ENCODE measurements at places on chromosomes 13 and 19.

GRCh38 chr13:31204592-31204991 is 4.8 kb downstream of the B3GLCT start:
- DNase-seq: no peak

- no peak for DNase-seq
Measured at GRCh38 chr19:2021453-2022140, 6.1 kb upstream of the BTBD2 start.

GRCh38 chr19:17534767-17535166 is 20.7 kb upstream of the COLGALT1 start:
- no peak for DNase-seq

DNA sequence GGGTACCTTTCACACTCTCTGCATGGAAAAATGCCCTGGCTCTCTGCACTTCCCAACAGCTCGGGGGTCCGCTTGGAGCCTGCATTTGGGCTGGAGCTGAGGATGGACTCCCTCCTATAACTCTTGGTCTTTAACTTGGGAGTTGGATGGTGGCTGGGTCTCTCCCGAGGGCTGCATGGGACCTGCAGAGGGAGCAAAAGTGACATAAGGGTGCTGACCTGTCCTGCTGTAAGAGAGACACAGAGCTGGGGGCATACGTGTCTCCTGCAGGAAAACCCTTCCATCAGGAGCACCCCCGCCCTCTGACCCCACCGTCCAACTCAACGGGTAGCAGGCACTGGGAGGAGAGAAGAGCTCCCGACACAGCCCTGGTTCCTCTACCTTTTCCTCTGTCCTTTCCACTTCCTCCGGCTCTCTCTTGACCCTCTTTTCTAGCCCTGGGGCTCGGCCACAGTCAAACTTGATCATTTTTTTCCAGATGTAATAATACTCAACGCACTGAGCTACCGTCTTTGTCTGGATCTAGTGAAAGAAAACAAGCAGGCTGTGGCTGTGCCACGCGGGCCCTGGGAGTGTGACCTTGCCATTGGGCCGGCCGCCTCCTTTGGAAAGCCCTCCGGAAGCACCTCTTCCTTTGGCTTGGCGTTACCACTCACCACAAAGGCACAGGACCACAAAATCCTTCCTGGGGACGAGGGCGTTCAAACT is 6.8 kb upstream of the NAPA start:
- DNase-seq: no peak

- DNase-seq: no peak
Measured at GRCh38 chr13:41900918-41901317, 60.0 kb downstream of the VWA8 start.

- no peak for DNase-seq
Measured at GRCh38 chr19:782878-783668, 14.2 kb upstream of the PTBP1 start.

GRCh38 chr13:83449668-83450395 is 432.4 kb downstream of the SLITRK1 start:
- no peak for DNase-seq

GRCh38 chr19:29395111-29395733 is 130.6 kb upstream of the VSTM2B start:
- DNase-seq: no peak

GRCh38 chr13:113729187-113730019 is 29.6 kb upstream of the TMEM255B start:
- no peak for DNase-seq

DNA sequence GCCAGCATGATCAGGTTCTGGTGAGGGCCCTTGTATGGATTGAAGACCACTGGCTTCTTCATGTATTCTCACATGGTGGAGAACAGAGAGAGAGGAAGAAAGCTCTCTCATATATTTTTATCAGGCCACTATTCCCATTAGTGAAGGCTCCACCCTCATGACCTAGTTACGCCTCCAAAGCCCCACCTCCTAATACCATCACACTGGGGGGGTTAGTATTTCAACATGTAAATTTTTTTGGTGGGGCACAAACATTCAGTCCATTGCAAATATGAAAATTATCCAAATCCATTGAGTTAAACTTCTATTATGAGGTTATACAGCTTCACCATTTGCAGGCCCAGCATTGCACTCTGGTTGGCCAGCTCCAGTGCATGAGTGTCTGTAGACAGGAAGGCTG is 33.2 kb upstream of the RBM26 start:
- DNase-seq: no peak

DNA sequence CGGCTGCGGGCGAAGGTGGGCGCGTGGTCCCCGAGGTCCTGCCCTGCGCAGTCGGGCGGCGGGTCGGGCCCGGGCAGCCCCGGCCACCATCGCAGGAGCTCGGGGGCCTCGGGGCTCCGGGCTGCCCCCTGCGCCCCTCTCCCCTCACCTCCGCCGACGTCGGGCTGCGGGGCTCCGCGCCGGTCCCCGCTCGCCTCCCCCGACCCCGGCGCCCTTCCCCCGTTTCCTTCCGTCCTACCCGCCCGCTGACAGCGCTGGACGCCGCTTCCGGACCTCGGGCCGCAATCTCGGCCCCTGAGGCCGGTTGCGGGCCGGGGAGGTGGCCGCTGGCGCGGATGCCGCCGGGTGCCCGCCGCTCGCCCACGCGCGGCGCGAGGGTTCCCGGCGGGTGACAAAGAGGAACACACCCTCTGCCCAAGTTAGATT is 720 bp downstream of the FARP1 start:
- no peak for DNase-seq

DNA sequence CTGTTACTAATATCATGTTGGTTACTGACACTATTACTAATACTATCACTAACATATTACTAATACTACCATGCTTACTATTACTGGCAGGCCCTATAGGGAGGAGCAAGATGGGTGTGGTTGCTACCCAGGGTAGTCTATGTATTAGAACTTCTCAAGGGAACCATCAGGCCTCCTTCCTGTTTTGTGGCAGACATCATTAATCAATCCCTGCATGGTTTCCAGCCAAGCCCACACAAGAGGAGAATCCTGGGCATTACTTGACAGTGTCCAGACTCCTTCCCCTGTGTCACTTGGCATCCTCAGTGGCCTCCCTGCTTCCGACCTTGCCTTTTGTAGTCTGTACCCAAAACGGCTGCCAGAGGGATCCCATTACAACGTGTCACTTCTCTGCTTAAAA is 8.9 kb downstream of the HAS1 start:
- DNase-seq: no peak

GRCh38 chr13:24218977-24219376 is 58.5 kb downstream of the SPATA13 start:
- no peak for DNase-seq

- no peak for DNase-seq
Measured at GRCh38 chr19:50024719-50025021, 502 bp downstream of the VRK3 start.

DNA sequence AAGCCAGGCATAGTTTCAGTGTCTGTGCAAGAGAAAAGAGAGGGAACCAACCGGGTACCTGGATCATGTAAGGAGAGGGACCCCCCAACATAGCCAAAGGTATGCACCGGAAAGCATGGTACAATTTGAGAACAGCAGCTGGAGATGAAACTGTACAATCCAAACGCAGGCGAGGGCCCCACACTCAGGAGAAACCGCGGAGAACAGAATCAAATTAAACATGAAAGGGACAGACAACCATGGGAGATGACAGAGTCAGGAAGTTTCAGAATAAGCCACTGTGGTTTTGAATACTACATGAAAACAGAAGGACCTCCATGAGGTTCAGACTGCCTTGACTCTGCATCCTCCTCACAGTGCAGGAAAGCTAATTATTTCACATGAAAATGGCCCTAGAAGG is 62.9 kb upstream of the SPATA13 start:
- no peak for DNase-seq

GRCh38 chr13:113220877-113221276 is 11.5 kb downstream of the CUL4A start:
- no peak for DNase-seq

- DNase-seq: no peak
Measured at GRCh38 chr19:43673637-43674036, 3.7 kb upstream of the PLAUR start.

DNA sequence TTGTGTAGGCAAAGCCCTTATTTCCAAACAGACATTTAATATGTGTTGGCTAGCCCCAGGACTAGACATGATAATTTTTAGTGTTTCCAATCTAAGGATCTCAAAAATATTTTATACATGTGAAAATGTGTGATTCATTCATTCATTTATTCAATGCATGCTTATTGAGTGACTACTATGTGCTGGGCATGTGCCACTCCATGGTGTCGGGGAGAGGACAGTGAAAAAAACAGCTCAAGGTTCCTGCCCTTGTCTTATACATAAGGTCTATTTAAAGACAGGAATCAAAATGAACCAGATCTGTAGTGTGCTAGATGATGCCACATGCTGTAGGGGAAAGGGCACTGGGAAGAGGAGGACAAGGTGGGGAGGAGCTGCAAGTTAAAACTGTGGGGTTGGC is 36.5 kb downstream of the GJA3 start:
- no peak for DNase-seq

DNA sequence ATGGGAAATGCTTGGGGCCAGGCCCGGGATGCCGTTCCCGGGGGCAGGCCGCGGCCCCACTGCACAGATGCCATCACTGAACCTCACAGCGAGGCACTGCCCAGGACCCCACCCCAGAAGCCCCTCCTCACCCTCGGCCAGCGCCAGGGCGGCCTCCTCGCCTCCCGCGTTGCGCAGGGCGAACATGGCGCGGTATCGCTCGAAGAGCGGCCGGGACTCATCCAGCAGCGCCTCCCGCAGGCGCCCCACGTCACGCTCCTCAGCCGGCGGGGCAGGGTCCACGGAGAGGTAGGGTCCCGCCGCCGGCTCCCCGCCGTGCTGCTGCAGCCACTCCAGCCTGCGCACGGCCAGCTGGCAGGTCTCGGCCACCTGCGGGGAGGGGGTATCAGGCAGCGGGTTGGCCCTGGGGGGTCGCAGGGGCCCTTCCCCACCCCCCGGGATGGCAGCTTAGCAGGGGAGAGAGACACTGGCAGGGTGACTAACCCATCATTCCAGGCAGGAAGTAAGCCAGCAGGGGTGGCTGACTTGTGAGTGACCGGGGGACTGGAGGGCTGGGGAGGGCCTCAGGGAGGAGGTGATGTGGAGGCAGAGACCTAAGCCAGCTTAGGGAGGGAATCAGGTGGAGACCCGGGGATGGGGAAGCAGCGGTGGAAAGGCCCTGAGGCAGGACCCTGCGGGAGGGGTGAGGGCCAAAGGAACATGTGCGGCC is 8.2 kb downstream of the DOHH start:
- no peak for DNase-seq

DNA sequence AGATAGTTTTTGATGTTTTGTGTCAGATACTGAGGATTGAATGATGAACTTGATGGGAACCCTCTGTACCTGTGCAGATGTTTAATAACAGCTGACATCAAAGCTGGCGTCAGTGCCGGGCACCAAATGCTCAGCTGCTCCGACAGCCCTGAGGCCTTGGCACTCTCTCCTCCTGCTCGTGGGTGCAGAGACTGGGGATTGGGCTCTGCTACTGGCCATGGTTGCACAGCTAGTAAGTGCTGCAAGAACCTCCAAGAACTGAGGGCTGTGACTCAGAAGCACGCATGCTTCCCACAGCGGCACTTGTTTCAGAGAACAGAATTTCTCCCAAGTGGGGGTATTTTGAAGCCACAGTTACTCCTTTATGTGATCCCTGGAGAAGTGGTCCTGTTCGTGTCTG is 5.9 kb downstream of the LAMP1 start:
- DNase-seq: no peak

DNA sequence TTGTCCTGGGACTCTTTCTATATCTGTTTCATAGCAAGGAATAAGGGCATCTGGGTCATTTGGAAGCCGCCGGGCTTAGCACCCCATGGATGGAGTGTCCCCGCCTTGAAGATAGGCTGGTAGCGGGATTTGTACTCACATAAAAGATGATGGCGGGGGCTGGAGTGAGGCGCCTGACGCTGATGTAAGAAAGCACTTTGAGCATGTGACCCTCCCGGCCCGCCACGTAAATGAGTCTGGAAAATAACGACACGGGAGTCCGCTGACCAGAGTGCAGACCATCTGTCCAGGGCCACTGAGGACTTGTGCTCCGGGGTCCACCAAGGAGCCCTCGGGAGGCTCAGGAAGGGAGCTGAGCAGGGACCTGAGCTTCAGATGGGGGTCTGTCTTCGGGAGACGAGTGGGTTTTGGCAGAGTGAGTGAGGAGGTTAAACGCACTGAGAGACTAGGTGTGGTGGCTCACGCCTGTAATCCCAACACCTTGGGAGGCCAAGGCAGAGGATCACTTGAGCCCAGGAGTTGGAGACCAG is 25.8 kb downstream of the SLC7A9 start:
- no peak for DNase-seq

GRCh38 chr19:40284501-40285352 is at the start of gene AKT2:
Gene AKT2, minus strand, starts transcription at chr19:40285345. Its CDS starts 20,078 bp downstream, at chr19:40265267.
- DNase-seq: peak; percentile 36

DNA sequence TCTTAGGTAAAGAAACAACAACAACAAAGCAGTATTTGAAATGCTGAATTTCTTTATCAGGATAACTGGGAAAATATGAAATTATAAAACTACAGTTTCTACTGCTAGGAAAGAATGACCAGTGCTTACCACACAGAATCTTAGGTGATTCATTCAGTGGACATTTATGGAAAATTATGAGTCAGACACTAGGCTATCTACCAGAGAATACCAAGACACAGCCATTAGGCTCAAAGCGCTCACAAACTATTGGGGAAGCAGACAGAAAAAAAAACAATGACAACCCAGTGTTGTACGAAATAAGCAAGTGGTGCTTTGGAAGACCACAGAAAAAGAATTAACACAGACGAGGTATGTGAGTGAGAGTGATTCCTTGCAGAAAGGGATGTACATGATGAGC is 1019.5 kb downstream of the PCDH9 start:
- no peak for DNase-seq

- no peak for DNase-seq
Measured at GRCh38 chr13:77009011-77009410, 17.1 kb downstream of the CLN5 start.

DNA sequence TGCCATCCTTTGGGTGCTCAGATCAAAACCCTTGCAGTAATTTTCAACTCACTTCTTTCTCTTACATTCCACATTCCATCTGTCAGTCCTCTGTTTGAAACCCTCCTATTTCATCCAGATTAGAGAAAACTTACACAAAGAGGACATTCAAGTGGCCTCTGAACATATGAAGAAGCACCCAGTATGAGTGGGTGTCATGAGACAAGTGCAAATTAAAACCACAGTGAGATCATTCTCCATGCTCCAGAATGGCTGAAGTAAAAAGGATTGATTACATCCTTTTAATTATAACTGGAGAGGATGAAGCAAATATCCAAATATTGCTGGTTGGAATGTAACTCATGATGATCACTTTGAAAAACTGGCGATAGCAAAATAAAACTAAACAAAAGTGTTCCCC is 96.5 kb downstream of the MIPEP start:
- no peak for DNase-seq

GRCh38 chr19:23992348-23992747 is 77.7 kb downstream of the ZNF726 start:
- no peak for DNase-seq
